Lower leg skin (tissue), 4 donors: ENCODE measurements at places on chromosomes 5 and 9. TPM values are rescaled to one million over a fixed set of nuclear protein-coding genes. Genes with fewer than 3 reads are reported as not detected.

GRCh38 chr5:119386596-119387344, 31.0 kb downstream of the TNFAIP8 start:
- DNase-seq, result no peak

GRCh38 chr5:38830521-38831051, 15.2 kb upstream of the OSMR start:
- DNase-seq, result no peak

DNA sequence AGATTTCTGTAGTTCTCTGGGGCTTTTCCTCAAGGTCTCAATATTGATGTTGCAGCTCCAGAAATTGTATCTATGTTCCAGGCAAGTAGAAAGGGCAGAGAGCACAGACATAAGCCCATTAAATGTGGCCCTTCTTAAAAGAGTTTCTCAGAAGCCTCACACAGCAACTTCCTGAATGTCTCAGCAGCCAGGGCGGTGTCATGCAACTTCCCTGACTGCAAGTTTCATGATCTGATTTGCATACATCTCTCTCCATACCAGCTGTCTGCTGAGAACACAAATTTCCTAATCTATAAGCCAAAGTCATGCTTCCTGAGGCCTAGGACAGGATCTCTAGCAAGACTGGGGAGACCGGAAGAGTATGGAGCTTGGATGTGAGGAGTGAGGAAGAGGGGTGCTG, 13.0 kb downstream of the RGS7BP start:
- DNase-seq, result no peak

- DNase-seq, result no peak
Observed at GRCh38 chr9:128634111-128634510, 22.5 kb downstream of the DYNC2I2 start.

DNA sequence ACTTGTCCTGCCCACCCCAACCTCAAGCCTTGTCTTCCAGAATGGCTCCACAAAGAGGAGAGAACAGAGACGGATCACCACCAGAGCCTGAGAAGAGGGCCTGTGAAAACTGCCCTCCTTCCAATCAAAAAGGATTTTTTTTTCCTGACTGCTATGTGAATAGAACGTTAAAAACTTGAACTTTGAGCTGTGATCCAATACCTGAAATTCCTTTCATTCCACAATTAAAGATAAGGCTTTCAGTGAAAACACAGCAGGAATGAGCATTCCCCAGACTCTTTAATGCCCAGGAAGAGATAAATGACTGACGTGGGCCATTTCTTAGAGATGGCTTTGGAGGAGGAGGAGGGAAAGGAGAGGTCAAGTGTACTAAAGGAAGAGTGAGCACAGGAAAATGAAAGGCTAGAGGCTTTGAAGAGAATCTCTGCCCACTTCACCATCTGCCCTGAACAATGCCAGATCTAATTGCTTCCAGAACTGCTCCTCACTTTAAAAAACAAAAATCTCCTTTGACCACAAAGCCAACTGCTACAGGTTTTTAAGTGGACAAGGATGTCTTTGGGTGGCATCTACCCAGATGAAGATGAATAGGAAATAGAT, 177.9 kb upstream of the MAP3K1 start:
- no peak for DNase-seq

GRCh38 chr5:140713562-140714094, 13.4 kb downstream of the ZMAT2 start:
- DNase-seq, result no peak

DNA sequence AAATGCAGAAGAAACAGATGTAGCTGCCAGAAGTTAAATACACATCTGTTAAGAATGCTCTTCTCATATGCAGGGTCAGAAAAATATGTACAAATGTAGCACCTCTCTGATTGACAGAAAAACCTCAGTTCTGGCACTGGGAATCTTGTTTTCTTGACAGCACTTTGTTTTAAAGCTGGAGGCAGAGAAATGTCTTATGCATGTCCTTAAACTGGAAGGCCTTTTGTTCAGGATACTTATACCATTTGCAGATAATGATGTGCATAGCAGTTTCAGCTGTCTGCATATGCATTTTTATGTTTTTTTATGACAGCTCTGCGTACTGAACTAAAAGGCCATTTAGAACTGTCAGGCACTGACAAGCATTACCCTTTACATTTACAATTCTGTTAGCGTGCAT, 567.9 kb downstream of the EBF1 start:
- no peak for DNase-seq

PCDHGA5 gene
- total RNA-seq, result 1.1 TPM

PCDHGA2 gene
- 1.9 TPM for total RNA-seq

PCDH1 gene
- 145 TPM for total RNA-seq

IL5 gene
- total RNA-seq, result not detected

ASS1 gene
- 104 TPM for total RNA-seq

SLC34A1 gene
- total RNA-seq, result not detected

TEX48 gene
- total RNA-seq, result not detected
